ENCODE measurements at places on chromosomes 6 and 20.
A peak's percentile ranks its signal among the peaks of the same experiment; 100 is the strongest.

- DNase-seq, result no peak
These were observed 20.2 kb downstream of the SLC12A5 start for GRCh38 chr20:46049190-46049589.

DNA sequence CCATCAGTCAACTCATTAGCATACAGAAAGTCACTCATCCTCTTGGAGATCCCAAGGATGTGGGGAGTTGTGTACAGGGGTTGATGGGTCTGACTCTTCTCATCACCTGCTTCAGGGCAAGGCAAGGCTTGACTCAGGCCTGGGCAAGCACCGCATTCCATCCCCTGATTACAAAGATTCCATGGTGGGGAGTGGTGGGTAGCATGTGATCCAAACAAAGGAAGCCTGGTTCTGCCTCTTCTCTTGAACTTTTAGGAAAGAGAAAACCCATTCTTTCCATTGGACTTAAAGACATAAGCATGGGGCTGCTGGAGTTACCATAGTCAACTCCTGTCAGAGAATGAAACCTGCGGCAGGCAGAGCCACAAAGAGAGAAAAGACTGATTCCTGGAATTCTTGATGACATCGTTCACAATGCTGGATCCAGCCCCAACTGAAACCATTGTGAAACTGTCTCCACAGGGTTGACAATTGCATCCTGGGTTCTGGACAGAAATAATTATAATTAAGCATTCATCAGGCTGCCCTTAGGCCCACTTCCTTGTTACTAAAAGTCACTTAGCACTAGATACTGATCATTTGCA is 235.8 kb upstream of the KCNG1 start:
- DNase-seq, result peak; percentile 36

DNA sequence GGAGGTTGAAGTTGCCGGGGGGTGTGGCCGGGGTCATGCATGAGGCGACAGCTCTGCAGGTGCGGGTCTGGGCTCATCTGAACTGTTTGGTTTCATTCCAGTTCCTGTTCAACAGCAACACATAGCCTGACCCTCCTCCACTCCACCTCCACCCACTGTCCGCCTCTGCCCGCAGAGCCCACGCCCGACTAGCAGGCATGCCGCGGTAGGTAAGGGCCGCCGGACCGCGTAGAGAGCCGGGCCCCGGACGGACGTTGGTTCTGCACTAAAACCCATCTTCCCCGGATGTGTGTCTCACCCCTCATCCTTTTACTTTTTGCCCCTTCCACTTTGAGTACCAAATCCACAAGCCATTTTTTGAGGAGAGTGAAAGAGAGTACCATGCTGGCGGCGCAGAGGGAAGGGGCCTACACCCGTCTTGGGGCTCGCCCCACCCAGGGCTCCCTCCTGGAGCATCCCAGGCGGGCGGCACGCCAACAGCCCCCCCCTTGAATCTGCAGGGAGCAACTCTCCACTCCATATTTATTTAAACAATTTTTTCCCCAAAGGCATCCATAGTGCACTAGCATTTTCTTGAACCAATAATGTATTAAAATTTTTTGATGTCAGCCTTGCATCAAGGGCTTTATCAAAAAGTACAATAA is 72.5 kb downstream of the PTPN1 start:
- no peak for DNase-seq

- DNase-seq, result peak; percentile 46
These were observed 38.2 kb downstream of the KIAA1755 start for GRCh38 chr20:38222231-38222922.

GRCh38 chr20:58568126-58568482 is 52.9 kb upstream of the APCDD1L start:
- no peak for DNase-seq

GRCh38 chr6:8243475-8243874 is 141.1 kb upstream of the EEF1E1 start:
- DNase-seq, result peak; percentile 32

DNA sequence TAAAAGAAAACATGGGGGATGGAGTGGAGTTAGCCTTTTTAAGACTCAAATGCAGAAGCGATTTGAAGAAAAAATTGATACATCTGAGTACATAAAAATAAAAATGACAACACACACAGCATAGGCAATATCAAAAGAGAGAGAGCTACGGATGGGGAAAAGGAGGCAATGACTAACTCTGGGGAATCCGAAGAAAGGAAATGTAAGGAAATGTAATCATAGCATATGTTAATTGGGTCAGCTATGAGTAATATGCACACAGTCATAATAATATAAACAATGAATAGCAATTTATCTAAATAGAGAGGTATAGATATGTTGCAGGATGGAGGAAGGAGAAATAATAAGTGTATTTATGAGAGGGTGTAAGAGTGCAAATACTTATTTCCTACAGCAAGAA is 83.4 kb downstream of the NOL4L start:
- peak; percentile 46 for DNase-seq

DNA sequence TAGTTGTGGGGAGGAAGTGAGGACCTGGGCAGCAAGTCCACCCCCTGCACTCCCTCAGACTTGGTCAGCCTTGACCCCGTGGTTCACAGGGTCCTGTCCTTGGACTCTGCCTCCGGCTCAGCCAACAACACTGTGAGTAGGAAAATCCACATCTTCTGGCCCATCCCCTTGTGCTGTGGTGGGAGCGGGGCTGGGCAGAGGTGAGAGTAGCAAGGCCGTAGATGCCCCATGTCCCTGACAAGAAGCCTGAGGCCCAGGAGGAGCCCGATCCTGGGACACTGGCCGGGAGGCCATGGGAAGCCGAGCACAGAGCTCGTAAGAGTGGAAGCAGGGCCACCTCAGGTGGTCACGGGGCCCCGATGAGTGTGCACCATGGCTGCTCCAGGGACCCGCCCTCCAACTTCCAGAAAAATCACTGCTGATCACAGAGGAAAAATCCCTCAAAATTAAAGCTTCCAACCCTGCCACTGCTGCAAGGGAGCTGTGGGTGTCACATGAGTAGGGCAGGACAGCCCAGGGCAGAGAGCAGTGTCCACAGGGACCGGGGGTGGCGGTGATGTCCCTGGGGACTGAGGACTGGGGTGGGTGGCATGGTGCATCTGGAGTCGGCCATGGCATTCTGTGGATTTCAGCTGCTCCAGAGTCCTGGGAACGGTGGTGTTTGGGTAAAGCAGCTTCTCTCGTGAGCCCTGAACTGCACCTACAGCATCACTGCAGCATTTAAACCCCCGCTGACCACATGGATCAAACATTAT is 189.4 kb downstream of the DLL1 start:
- DNase-seq, result no peak

DNA sequence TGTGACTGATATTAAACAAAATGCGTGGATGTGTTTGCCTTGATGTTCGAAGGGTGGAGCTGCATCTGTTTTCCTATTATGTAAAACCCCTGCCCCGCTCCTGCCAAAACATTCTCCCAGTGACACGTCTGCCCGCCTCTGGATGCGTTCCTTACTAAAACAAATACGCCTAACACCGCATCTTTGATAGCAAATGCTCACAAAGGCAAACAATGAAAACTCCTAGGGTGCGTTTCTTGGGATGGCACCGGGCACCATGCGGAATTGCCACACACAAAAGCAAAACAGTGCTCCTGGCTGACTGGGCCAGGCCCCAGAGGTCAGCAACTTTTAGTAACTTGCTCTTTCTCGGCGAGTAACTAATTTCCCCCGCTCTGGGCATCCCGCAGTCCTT is 9.0 kb upstream of the FOXC1 start:
- no peak for DNase-seq

- peak; percentile 24 for DNase-seq
These were observed 709 bp upstream of the ASXL1 start for GRCh38 chr20:32357375-32357868.

DNA sequence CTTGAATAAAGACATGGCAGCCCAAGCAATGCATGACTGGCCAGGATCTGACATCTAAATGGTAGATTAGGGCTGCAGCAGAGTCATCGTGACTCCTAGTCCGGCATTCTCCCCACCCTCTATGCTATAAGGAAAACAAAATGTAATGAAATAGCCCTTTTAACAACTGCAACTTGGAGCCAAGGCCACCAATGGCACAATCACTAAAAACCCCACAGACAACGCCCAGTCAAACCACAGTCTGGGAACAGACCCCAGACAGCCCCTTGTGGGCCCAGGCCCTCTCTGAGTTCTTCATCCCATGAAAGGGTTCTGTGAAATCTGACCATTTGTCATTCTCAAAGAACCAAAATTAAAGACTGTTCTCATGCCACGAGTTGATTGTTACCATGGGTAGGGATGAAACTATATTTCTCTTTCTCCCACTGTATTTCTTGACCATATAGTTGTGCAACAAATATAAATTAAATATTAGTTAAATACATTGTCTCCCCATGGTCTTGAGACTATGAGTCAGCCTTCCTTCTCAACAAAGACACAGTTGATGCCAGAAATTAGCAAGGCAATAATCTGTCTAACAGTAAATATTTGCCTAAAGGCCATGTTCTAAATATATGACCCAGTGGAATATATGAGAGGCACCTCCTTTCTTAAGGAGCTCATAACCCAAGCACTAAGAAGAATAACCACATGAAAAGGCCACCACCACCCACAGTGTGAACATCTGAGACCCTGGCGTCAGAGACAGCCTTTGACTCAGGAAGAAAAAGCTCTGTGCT is 85.6 kb upstream of the SSTR4 start:
- DNase-seq, result peak; percentile 12

- DNase-seq, result no peak
These were observed 118.9 kb downstream of the MACROD2 start for GRCh38 chr20:14114065-14114704.

- no peak for DNase-seq
These were observed 111.2 kb upstream of the PTPRT start for GRCh38 chr20:43300901-43301300.

DNA sequence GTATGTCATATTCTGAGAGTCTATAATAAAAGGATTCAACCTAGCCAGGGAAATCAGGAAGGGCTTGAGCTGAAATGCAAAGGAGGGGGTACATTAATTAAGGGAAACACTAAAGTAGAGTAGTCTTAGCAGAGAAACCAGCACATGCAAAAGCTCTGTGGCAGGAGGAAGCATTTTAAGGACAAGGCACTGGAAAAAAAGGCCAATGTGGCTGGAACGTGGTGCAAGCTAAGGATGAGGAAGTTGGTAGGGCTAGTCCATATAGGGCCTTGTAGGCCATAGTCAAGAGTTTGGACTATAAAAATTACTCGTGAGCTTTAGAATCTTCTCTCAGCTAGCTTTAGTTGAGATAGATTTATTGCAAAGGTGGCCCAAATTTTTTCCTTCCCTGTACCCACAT is 75.2 kb upstream of the TOP1 start:
- DNase-seq, result no peak

- peak; percentile 59 for DNase-seq
These were observed 277.9 kb upstream of the IRAK1BP1 start for GRCh38 chr6:78589436-78589835.

DNA sequence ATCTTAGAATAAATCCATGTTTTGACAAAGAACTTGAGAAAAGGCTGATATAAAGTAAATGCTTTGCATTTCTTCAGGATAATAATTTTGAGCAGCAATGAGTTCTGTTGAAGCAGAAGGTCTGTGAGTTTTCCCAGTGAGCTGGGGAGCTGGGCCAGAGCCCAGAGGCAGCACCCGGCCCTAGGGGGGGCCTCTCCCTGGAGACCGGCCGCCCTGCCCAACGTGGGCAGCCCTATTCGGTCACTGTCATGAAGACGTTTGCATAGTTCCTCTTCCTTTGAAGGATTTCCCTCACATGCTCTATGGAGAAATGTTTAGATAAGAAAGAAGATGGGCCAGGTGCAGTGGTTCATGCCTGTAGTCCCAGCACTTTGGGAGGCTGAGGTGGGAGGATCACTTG is 404.8 kb downstream of the THBS2 start:
- no peak for DNase-seq

GRCh38 chr6:26550250-26550993 is 12.3 kb downstream of the HMGN4 start:
- DNase-seq, result peak; percentile 61

DNA sequence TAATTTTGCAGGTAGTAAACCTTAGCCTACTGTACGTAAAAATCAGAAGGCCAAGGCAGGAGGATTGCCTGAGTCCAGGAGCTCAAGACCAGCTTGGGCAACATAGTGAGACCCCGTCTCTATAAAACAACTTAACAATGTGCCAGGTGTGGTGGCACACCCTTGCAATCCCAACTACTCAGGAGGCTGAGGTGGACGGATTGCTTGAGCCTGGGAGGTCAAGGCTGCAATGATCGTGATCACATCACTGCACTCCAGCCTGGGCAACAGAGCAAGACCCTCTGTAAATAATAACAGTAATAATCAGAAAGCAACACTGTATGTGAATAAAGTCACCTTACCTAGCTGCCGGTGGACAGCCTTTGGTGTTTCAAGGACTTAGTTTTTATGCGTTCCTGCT is 48.9 kb downstream of the MTHFD1L start:
- DNase-seq, result no peak

DNA sequence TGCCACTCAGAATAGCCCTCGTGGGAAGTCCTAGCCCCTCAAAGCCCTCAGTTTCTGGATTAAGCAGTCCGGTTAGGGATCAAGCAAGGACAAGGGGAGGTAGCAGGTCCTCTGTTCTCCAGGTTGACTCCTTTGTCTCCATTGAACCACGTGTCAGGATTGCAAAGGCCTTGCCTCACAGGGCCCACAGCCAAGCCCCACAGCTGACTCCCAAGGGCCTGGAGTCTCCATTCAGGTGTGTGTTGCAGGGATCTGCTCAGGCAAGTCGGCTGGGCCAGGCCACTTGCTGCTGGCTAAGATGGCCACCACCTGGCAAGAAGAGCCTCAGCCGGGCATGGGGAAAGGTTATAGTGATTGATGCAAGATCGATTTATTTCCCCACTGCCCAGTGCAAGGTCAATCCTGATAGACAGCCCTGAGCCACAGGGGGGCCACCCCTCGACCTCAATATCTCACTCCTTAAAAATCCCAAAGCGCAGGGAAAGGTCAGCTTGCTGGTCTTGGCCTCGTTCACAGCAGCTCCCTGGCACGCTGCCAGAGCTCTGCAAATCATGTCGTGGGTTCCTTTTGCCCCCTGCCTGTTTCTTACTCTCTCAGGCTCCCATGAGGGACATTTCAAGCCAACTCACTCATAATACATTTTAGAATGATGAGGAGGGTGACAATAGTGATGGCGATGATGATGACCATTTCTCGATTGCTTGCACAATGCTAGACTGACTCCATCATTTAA is 75.9 kb downstream of the EDN3 start:
- DNase-seq, result no peak

DNA sequence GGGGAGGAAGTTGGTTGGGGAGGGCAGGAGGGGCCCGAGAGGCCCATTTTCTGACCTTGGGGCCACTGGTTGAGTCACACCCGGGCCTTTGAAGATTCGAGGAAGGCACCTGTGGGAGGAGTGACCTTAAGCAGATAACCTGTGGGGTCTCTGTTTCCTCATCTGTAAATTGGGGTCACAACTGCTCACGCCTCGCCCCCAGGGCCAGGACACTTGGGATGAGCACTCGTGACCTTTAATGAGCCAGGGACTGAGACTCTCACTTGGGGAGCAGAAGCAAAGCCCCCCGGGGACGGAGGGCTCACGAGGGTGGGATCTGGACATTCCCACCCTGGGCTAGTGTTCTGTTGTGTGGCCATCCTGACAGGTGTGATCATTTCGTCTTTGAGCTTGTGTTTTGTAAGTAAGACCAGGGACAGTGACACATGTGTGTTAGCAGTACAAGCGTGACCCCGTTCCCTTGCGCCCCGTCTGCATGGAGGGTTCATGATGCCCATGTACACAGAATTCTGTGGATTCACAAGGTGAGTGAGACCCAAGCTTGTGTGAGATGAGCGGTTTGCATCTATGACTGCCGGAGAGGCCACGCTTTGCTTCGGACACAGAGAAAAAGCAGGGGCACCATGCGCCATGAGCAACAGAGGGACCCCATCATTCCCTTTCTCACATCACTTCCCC is 79.3 kb upstream of the PMEPA1 start:
- no peak for DNase-seq

- DNase-seq, result peak; percentile 78
These were observed at the start of gene BMP6 for GRCh38 chr6:7725849-7726415. Gene BMP6, plus strand, starts transcription at chr6:7726099. Its CDS starts 857 bp downstream, at chr6:7726956.

- DNase-seq, result no peak
These were observed 1.2 kb downstream of the NOX3 start for GRCh38 chr6:155454471-155454870.
